ENCODE measurements at places on chromosomes 13 and 19. TPM values are rescaled to one million over a fixed set of nuclear protein-coding genes. Genes with fewer than 3 reads are reported as not detected.

Gene FREM2
- not detected for total RNA-seq

GRCh38 chr19:511101-511851 is 4.0 kb downstream of the TPGS1 start:
- H3K4me3 ChIP-seq, result peak overlapping the region; percentile 75
- peak overlapping the region; percentile 91 for H3K27ac ChIP-seq
- no peaks in the 10 kb centered on the region for H3K27me3 ChIP-seq

DNA sequence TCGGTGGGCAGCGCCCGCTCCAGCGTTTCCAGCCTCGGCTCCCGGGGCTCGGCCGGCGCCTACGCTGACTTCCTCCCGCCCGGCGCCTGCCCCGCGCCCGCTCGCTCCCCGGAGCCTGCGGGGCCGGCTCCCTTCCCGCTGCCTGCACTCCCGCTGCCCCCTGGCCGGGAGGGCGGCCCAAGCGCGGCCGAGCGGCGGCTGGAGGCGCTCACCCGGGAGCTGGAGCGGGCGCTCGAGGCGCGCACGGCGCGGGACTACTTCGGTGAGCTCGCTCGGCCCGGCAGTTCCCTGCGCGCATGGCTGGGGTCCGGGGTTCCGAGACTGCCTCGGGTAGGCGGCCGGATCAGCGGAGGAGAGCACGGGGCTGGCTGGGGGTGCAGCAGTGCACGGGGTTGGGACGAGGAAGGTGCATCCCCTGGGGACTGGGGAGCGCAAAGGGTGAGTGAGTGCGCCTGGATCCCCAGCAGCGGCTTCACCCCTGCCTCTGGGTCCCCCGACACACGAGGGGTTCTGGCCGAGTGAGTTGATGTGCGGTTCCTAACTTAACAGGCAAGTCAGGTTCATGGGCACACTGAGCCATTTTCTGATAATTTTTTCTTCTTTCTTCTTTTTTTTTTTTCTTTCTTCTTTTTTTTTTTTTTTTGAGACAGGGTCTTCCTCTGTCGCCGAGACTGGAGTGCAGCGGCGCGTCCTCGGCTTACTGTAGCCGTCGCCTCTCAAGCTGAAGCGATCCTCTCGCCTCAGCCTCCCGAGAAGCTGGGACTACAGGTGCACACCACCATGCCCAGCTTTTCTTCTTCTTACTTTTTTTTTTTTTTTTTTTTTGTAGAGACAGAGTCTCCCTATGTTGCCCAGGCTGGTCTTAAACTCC is 1.1 kb downstream of the WTIP start:
- peaks cover 53% of the 10 kb centered on the region for H3K27me3 ChIP-seq
- H3K4me3 ChIP-seq, result peak overlapping the region; percentile 43
- DNase-seq, result no peak
- no peaks in the 10 kb centered on the region for H3K36me3 ChIP-seq

Gene ELSPBP1
- total RNA-seq, result not detected

- H3K27me3 ChIP-seq, result peaks cover 6% of the 10 kb centered on the region
- no peak overlapping the region for H3K4me3 ChIP-seq
- no peak for DNase-seq
- H3K4me1 ChIP-seq, result no peaks in the 10 kb centered on the region
- no peaks in the 10 kb centered on the region for H3K36me3 ChIP-seq
Observed at GRCh38 chr19:49348305-49349189, 13.3 kb downstream of the CD37 start.

DNA sequence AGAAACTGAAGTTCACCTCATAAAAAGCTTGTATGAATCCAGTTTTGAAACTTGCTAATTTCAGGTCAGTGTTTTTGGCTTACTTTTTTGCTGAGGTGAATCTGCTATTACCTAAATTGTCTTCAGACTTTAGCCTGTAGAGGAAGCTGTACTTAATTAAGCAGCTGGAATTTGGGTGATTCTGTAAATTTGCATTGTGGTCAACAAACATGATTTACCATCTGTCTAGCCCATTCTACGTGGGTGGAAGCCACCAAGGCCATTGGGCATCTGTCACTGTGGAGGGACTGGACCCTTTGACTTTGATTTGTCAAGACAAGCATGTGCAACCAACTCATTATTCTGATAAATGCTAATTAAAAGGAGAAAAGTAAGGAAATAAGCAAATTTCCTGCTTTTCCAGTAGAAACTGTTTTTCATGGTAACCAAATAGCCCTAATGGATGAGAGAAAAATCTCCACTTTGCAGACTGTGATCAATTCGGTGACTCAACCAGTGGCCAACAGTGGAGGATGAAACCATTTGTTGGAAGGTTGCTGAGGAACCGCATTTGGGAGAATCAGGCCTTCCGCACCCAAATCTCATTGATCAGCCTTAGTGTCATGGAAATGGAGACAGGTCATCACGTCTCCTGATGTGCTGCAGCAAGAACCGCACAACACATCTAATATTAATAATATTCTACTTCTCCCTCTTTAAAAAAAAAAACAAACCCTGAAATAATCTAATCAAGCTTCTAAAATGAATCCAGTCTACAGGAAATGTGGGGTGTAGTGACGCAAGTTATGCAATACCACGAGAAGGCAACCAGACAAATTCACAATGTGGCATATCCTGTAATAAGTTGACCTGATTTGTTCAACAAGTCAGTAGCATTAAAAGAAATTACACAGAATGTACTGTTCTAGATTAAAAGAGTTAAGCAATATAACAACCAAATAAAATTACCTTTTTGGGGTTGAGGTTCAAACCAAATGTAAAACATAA is 54.3 kb downstream of the GARRE1 start:
- no peak for DNase-seq
- H3K4me1 ChIP-seq, result peaks cover 22% of the 10 kb centered on the region
- no peaks in the 10 kb centered on the region for H3K27me3 ChIP-seq

DNA sequence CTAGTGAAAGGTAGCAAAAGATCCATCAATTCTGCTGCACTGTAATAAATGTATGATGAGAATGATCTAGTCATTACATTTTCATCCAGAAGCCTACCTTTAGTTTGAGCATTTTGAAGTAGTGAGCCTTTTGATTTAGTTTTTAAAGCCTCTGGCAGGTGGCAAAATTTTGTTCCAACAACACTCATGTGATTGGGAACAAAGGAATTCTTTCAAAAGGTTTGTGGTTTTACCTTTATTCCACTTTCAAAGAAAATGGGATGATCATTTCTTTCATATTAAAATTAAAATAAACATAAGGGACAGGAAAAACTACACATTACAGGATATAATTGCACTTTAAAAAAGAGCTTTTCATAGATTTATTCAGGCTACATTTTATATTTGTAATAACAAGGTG is 260.2 kb downstream of the DACH1 start:
- H3K4me3 ChIP-seq, result no peak overlapping the region
- H3K4me1 ChIP-seq, result no peaks in the 10 kb centered on the region
- H3K27me3 ChIP-seq, result no peaks in the 10 kb centered on the region
- H3K36me3 ChIP-seq, result no peaks in the 10 kb centered on the region
- H3K27ac ChIP-seq, result no peak overlapping the region

DNA sequence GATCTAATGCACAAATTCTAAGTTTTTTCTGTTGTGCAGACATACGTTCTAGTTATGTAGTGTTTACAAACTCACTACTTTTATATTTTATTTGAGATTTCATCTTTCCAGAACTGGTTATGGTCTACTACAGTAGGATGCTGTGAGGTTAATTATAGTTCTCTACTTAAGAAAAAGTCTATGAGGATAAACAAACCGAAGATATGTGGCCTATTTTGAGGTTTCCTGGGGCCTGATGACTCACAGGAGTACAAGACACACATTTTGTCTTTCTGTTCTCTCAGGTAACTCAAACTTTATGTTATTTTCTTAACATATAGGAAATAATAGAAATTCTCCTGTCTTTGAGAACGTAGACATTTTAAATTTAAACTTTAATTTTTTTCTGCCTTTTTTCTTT is 45.1 kb downstream of the PCDH20 start:
- H3K4me3 ChIP-seq, result no peak overlapping the region
- H3K36me3 ChIP-seq, result no peaks in the 10 kb centered on the region
- DNase-seq, result no peak
- H3K27me3 ChIP-seq, result no peaks in the 10 kb centered on the region
- H3K4me1 ChIP-seq, result no peaks in the 10 kb centered on the region
- no peak overlapping the region for H3K27ac ChIP-seq

DNA sequence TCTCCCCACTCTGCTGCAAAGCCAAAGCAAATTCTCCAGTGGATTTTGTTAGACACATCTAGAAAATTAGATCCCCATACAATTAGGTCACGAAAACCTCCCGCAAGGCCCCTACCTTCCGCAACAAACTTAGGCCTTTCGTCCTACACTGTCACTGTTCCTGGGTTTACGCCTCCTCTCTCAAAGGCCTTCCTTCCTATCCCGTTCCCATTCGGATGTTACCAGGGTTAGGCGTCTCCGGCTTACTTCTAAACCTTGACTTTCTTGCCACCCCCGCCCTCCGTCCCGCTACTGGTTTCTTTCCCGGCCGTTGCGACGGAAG is 754 bp downstream of the RNF6 start:
- H3K4me3 ChIP-seq, result peak overlapping the region; percentile 99
- peaks cover 15% of the 10 kb centered on the region for H3K36me3 ChIP-seq
- peak overlapping the region; percentile 100 for H3K27ac ChIP-seq
- peaks cover 16% of the 10 kb centered on the region for H3K4me1 ChIP-seq

DNA sequence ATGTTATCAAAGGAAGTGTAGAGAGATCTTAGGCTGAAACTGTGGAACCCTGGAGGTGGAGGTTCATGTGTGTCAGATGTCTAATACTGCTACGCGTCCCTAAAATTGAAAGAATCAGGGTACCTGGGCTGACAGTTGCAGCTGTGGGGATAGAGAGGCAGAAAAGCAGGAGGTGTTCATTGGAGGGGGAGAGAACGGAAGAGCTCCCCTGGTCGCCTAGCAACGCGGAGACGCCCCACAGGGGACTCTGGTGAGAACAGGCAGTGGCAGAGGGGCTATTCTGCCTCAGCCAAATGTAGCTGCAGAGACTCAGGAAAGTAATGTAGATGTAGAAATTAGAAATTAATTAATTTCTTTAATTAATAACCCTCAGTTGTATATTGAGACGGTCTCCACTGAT is 10.1 kb upstream of the ZNF835 start:
- H3K27ac ChIP-seq, result no peak overlapping the region
- no peak overlapping the region for H3K4me3 ChIP-seq
- no peak for DNase-seq
- no peaks in the 10 kb centered on the region for H3K36me3 ChIP-seq

DNA sequence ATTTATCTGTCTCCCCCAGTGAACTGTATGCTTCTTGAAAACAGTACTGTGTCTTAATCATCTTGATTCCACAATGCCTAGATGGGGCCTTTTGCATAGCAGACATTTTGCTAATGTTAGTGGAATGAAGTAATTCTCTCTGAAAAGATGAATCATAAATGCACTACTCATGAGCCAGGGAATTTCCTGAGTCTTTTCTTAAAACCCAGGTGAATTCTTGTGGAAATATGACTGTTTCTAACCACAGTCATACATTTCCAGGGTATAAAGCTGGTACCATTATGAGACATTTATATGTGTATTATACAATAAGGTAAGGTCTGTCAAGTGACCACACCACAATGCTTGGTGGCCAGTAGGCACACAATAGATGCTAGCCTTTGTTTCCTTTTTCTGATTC is 5.5 kb upstream of the KCTD4 start:
- no peak for DNase-seq
- no peaks in the 10 kb centered on the region for H3K4me1 ChIP-seq
- H3K4me3 ChIP-seq, result no peak overlapping the region
- no peak overlapping the region for H3K27ac ChIP-seq
- no peaks in the 10 kb centered on the region for H3K27me3 ChIP-seq

GRCh38 chr19:50749490-50749889 is 20.8 kb upstream of the GPR32 start:
- no peaks in the 10 kb centered on the region for H3K36me3 ChIP-seq
- no peak overlapping the region for H3K4me3 ChIP-seq
- peaks cover 2% of the 10 kb centered on the region for H3K27me3 ChIP-seq
- no peak overlapping the region for H3K27ac ChIP-seq

Gene ZNF888
- total RNA-seq, result 9.8 TPM

GRCh38 chr19:40130013-40130412 is 39.3 kb upstream of the ZNF780A start:
- peaks cover 54% of the 10 kb centered on the region for H3K27me3 ChIP-seq
- no peak for DNase-seq
- H3K36me3 ChIP-seq, result no peaks in the 10 kb centered on the region
- no peak overlapping the region for H3K4me3 ChIP-seq
- no peak overlapping the region for H3K27ac ChIP-seq
- no peaks in the 10 kb centered on the region for H3K4me1 ChIP-seq

Gene IQCN
- 5.2 TPM for total RNA-seq

GRCh38 chr19:19460258-19460731 is 54.8 kb downstream of the GATAD2A start:
- peaks cover 22% of the 10 kb centered on the region for H3K36me3 ChIP-seq
- H3K27ac ChIP-seq, result peak overlapping the region; percentile 98
- no peak for DNase-seq

Gene LIM2
- total RNA-seq, result not detected

GRCh38 chr13:89458456-89458855 is 1787.3 kb downstream of the SLITRK5 start:
- H3K36me3 ChIP-seq, result no peaks in the 10 kb centered on the region
- H3K4me1 ChIP-seq, result no peaks in the 10 kb centered on the region
- H3K27me3 ChIP-seq, result no peaks in the 10 kb centered on the region
- H3K4me3 ChIP-seq, result no peak overlapping the region
- no peak overlapping the region for H3K27ac ChIP-seq

Gene GPALPP1
- total RNA-seq, result 34.0 TPM

- H3K27me3 ChIP-seq, result no peaks in the 10 kb centered on the region
- H3K4me3 ChIP-seq, result peak overlapping the region; percentile 98
- peaks cover 12% of the 10 kb centered on the region for H3K36me3 ChIP-seq
Observed at GRCh38 chr19:16197188-16197621, 506 bp upstream of the AP1M1 start.

DNA sequence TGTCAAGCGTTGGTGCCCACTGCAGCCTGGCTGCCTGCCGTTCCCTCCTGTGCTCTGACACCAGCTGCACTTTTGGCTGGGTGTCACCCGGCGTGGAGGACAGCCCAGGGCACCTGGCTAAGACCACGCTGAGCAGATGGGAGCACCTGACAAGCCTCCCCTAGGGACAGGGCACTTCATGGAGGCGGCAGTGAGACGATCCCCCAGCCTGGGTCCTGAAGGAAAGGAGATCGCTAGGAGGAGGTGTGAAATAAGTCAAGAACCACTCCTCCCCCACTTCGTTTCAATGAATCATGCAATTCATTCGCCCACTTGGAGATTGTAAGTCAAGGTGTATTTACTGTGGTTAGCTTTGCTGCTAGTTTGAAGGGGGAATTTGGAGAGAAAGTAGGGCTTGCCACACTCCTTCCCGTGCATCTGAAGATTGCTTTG is 38.8 kb downstream of the VSTM2B start:
- H3K4me1 ChIP-seq, result no peaks in the 10 kb centered on the region
- peaks cover 21% of the 10 kb centered on the region for H3K27me3 ChIP-seq
- no peak overlapping the region for H3K4me3 ChIP-seq
- no peaks in the 10 kb centered on the region for H3K36me3 ChIP-seq
- DNase-seq, result no peak

GRCh38 chr19:53196777-53197396 is 3.7 kb upstream of the ZNF665 start:
- DNase-seq, result peak; percentile 95
- peaks cover 45% of the 10 kb centered on the region for H3K36me3 ChIP-seq
- peaks cover 17% of the 10 kb centered on the region for H3K4me1 ChIP-seq
- H3K27ac ChIP-seq, result peak overlapping the region; percentile 97
- H3K27me3 ChIP-seq, result no peaks in the 10 kb centered on the region

Gene TNFSF11
- total RNA-seq, result not detected

Measured in activated naive CD8-positive, alpha-beta T cell treated with anti-CD3 and anti-CD28 coated beads, Interleukin-2, amount 10 ng/mL, durations not matched to agents 7 days and 5 days (primary cell).